Cerebellar nuclear complex (tissue), 1 donor: ENCODE measurements at places on chromosomes 3 and 15.

- no peak for DNase-seq
These were observed 107.1 kb downstream of the OXSM start for GRCh38 chr3:25897019-25897418.

DNA sequence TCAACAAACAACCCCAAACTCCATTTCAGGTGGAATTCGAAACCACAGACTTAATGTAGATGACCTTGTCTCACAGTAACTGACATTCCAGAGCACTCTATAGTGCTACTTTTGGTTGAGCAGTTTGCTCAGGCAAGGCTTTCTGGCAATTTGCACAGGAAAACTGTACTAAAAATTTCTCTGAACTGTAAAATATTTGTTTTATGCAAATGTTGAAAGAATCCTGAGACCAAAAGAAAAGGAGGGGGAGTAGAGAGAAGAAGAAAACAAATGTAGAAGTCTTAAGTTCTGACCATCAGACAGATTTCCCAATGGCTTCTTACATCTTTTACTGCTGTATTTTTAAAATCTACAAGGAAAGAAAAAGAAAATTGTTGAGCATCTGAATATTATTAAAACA, 53.5 kb downstream of the DTWD1 start:
- DNase-seq: no peak

DNA sequence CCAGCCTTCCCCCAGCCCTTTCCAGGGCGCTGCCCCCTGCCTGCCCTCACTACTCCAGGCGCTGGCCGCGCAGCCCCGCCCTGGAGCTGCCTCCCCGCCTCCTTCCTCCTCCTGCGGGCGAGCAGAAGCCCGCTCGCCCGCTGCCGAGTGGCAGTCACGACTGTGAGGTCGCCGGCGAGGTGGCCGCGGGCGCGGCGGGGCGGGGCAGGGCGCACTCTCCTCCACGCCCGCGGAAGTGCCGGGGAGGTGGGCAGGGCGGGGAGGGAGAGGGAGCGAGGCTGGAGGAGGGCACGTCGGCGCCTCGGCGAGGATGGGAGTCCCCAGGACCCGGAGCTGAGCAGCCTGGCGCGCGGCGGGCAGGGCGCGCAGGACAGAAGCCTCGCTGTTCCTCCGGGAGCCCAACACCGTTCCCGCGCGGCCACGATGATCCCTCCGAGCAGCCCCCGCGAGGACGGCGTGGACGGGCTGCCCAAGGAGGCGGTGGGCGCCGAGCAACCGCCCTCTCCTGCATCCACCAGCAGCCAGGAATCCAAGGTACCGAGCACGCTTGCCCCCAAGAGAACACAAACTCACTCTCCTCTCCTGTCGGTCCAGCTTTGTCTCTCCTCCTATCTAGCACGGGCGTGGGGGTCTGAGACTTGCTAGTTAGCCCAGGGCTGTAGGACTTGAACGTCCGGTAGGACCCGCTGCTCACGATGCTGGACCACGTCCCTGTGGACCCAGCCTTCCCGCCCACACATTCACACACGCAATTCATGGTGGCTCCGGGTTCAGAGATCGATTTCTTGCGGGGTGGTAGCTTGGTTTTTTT, at the start of gene STAC:
Gene STAC, plus strand, starts transcription at position 284 of the 811 bp plus-strand sequence. Its CDS starts 140 bp downstream, at position 424.
- no peak for DNase-seq

- DNase-seq: no peak
These were observed 508 bp upstream of the ECT2 start for GRCh38 chr3:172750069-172750367.

DNA sequence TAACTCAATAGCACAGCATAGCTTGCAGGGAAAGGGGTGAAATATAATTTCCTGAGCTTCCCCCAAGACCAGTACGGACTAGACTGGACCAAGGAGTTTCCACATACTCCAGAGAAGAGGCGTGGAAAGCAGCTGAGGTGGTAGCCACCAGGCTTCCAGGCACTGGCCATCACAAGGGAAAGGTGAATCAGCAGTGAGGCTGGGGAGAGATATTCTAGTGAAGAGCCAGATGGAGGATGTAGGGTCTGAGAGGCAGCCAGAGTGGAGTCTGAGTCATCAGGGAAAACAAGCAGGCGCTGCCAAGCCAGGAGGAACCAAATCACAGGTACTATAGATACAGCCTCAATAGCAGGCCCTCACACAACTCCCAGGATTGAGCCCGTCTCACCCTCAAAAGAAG, 9.6 kb upstream of the RASA2 start:
- no peak for DNase-seq

DNA sequence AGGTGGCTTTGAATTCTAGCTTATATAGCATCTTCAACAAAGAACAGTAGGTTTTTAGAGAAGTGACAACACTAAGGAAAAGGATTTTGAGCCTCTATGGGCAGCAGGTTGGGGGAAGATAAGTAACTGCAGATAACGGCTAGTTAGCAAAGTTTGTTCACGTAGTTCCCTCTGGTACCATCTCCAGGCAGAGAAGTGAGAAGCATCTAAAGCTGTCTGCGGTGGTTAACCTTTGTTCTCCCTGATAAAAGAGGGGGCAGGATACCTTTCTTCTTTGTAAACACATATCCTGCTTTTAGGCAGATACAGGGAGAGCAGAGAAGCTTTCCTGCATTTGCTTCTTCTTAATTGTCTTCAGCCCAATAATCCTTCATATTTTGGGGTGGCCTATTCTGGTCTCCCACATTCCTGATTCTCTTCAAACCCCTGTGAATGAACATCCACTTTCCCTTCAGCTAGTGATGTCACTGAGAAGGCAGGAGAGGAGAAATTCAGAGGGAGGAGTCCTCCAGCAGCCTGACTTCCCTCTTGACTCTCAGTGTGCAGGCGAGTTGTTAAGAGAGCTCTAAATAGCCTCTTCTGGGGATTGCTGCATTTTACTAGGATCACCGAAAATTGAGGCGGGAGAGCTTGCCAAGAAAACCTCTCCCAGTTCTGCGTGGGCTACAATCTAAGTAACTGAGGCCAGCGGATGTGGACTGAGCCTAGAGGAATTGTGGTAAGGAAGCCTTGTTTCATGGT, 393.7 kb upstream of the C2CD4B start:
- DNase-seq: no peak

DNA sequence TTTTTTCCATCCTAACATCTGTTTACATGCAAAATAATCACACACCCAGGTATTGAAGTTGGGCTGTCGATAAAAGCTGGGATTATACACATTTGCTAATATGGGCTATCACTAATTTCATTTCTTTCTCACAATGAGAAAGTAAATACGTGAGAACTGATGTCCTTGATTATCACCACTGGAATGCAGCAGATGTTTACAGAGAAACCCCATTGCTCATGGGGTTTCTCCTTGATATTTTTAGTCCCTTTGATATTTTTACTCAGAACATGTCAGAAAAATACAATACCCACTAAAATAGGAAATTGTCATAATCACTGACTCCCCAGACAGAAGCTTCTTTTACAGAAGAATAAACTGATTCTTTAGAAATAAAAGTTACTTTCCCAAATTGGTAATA, 535.1 kb upstream of the CCDC54 start:
- no peak for DNase-seq

- DNase-seq: no peak
These were observed 28.7 kb downstream of the CMTM7 start for GRCh38 chr3:32420126-32421038.

GRCh38 chr15:32730677-32731654, 13.2 kb downstream of the GREM1 start:
- no peak for DNase-seq

GRCh38 chr3:1987980-1988379, 110.7 kb upstream of the CNTN4 start:
- DNase-seq: no peak

- no peak for DNase-seq
These were observed 67.0 kb downstream of the NOX5 start for GRCh38 chr15:69081310-69082004.

GRCh38 chr3:47824541-47825473, 21.9 kb downstream of the DHX30 start:
- DNase-seq: no peak

DNA sequence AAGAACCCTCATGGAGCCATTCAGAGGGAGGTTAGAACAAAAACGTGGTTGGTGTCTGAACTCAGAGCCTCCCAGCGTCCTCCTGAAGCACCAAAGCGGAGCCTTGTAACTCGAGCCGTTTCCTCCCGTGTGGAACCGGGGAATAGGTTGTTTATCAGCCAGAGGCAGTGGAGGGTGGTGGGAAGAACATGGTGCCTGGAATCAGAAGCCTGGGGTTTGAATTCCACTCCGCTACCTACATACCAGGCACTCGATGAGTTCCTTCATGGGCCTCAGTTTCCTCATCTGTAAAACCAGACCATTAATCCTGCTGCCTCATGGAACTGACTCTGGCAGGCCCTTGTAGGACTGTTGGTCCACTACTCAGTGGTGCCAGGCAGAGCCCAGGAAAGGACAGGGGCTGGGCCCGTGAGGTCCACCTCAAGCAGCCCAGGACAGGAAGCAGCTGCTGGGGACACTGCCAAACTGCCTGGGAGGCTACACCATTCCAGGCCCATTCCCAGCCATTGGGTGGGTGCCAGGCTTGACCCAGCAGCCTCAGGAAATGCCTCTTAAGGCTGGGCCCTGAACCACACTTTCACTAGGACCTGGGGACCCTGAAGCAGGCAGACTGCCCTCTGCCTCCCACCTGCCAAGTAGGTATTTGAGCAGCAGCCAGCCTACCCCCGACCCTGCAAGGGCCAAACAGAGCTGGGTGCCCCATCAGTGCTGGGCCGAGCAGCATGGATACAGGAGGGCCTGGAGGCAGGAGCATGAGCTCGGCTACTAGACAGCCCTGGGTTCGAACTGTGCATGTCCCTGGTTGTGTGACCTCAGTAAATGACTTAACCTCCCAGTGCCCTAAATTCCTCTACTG, 33.4 kb downstream of the PRKCD start:
- no peak for DNase-seq

DNA sequence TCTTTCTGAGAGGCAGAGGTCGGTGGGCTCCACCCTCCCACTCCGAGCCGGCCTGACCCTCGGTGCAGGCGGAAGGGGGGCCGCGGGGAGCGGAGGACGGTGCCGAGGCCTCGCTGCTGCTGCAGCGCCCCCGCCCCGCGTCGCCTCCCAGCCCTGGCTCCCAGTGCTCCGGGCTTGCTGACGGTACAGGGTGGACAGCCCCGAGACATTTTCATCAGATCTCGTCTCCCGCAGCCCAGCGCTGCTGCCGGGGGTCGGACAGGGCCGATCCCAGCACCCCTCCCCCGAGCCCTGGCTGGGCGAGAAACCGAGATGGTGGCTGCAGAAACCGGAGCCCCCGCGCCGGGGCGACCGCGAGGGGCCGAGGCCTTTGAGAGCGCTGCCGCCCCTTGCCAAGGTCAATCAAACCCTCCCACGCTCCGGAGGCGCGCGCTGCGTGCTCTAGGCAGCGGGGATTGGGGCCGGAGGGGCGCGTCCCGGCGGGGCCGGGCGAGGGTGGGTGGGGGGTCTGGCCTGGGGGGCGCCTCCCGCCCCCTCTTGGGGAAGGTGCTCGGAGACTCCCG, 42.5 kb downstream of the EPHB3 start:
- DNase-seq: no peak

- no peak for DNase-seq
These were observed 204.1 kb downstream of the CNTN3 start for GRCh38 chr3:74410276-74410941.

GRCh38 chr3:30954426-30954825, 60.0 kb upstream of the GADL1 start:
- DNase-seq: no peak

DNA sequence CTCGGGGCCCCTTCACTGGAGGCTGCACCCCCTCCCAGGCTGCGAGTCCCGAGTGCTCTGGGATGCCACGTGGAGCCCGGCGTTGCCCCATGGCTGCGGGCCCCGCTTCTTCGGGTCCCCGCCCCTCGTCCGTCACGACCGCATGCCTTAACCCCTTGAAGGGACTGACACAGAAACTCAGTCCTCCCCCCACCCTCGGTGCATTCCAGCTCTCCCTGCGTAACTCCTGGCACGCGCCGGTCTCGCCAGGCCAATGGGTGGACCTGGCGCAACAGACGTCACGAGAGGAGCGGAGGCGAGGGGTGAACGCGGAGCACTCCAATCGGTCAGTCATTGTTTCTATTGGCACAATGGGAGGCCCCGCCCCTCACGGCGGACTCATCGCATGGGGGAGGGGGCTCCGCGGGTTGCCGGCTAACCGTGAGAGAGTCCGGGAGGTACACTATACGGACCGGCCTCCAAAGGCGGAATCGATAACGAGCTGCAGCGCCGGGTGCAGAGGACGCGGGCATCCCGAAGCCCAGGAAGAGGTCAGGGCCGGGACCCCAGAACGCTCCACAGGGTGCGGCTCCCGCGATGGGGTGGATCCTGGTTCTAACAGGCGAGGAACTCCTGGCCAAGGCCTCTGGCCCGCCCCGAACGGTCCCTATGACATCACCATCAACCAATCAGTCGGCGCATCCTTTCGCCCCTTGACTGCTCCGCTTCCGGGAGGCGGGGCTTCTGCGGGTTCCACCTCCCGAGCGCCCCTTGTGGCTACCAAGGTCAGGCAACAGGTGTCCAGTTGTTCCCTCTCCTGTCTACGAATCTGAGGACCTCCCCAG, 1.0 kb upstream of the CELSR3 start:
- peak; percentile 94 for DNase-seq

DNA sequence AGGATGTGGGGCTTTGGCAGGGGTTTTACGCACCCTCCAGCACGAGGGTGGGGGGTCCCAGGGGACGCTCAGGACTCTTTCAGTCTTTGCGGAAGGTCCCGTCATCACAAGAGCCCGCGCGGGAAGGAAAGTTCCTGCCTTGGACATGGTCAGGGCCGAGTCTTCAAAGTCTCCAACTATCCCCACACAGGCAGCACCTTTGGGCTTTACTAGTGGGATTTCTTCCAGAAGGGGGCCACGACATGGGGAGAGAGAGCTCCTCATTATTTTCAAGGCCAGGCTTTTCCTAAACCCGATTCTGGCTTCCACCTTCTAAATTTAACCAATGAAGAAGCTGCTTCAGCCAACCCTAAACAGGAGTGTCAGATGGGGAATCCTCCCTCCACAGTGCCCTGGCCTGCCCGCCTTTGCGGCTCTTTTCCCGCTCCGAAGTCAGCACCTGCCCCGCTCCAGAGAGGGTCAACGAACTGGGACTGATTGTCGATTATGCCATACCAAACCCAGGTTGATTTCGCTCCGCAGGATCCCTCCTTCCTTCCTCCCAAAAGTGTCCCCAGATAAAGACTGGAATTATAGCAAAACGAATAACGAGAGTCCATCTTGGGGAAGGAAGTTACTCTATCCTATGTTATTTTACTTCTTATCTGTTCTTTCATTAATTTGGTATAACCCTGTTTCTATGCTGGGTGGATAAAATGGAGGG, 11.0 kb downstream of the SHOX2 start:
- DNase-seq: no peak

DNA sequence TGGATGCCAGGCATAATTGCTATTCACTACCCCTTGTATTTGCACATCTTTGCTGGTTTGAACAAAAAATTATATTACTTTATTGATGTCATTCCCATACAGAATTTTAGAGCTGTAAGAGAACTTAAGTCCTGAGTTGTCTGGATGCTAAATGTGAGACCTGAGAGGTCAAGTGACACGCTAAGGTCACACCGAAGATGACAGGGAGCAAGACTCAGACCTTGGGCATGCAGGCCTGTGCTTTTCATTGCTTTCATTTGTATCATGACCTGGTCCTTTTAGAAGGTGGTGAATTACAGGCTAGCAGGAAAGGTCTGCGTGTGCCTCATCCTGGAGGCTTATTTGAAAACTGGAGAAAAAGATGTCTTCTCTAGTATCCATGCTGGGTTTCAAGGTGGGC, 312.0 kb upstream of the RASGRP1 start:
- no peak for DNase-seq

GRCh38 chr3:11477407-11477911, 166.3 kb downstream of the VGLL4 start:
- no peak for DNase-seq
